Hepatic stellate cell (primary cell): ENCODE measurements at places on chromosomes 12 and 14.

GRCh38 chr12:26807292-26807691 lies 25.7 kb downstream of the ITPR2 start:
- DNase-seq, result no peak

- peak; percentile 77 for DNase-seq
These were observed 16.1 kb upstream of the KRT80 start for GRCh38 chr12:52207895-52208294.

DNA sequence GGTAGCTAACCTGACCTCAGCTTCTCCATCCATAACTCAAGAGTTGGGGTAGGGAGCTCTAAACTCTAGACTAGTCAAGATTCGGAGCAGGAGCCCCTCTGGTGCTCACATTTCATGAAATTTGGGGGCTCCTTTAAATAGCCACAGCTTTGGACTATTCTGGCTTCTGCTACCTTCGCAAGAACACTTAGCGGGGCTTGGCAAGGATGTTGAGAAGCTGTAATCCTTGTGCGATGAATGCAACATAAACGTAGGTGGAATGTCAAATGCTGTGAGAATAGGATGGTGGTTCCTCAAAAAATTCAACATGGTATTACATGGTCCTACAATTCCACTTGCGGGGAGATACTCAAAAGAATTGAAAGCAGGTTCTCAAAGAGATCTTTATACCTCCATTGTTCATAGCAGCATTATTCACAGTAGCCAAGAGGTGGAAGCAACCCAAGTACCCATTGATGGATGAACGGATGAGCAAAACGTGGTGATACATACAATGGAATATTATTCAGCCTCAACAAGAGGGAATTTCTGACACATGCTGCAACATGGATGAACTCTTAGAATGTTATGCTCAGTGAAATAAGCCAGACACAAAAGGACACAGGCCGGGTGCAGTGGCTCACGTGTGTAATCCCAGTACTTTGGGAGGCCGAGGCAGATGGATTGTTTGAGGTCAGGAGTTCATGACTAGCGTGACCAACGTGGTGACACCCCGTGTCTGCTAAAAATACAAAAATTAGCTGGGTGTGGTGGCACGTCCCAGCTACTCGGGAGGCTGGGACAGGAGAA lies 73.8 kb downstream of the ACTN1 start:
- DNase-seq, result no peak

- no peak for DNase-seq
These were observed 483.5 kb downstream of the ATP23 start for GRCh38 chr12:58424735-58425392.

DNA sequence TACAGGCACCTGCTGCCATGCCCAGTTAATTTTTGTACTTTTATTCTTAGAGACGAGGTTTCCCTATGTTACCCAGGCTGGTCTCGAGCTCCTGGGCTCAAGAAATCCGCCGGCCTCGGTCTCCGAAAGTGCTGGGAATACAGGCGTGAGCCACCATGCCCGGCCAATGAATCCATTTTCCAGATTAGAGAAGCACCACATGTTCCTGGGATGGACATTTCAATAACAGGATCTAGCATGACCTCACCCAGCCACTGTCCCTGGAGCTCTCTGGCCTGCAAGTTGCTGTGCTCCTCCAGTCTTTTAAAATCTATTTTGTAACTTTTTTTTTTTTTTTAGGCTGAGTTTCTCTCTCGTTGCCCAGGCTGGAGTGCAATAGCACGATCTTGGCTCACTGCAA lies 2.2 kb downstream of the GPR132 start:
- no peak for DNase-seq

DNA sequence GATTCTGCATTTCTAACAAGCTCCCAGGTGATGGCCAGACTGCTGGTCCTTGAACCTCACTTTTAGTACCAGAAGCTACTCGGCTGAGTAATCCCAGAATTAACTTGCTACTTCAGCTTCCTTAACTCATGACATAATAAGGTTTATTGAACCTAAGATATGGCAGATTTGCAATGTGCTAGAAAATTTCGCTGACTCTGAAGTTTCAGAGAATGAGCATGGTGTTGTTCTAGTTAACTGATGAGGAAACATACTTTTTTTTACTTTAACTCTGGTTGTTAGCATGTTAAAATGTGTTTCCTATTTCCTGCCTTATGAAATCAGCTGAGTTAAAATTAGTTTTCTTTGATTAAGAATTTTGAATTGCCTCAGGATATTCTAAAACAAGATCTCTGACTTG lies 23.1 kb upstream of the COX16 start:
- no peak for DNase-seq
